ENCODE measurements at places on chromosomes 5 and 9. TPM values are rescaled to one million over a fixed set of nuclear protein-coding genes. Genes with fewer than 3 reads are reported as not detected.

GADD45G gene
- not detected for total RNA-seq

GTF3C5 gene
- 51.1 TPM for total RNA-seq

NRG2 gene
- total RNA-seq = 0.18 TPM

LHX6 gene
- total RNA-seq = under 0.01 TPM

UNC13B gene
- 14.3 TPM for total RNA-seq

MUSK gene
- total RNA-seq = under 0.01 TPM

DNA sequence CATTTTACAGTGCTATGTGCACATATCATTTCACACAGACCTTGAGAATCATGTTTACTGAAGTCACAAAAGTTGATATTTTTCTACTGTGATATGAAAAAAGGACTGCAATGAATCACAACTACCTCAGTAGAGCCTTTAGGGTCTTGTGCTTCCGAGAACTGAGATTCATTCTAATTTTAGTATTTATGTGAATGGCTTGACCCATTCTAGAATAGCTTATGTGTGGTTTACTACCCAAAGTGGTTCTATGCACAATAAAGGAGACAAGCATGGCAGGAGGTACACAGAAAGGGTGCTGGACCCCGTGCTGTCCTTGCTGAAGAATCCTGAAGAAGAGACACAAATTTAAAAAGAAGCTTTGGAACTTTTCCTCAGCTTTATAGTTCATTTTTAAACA is 28.2 kb downstream of the MEF2C start:
- no peaks in the 10 kb centered on the region for H3K36me3 ChIP-seq
- no peaks in the 10 kb centered on the region for H3K4me1 ChIP-seq
- no peak overlapping the region for H3K4me3 ChIP-seq
- no peak for DNase-seq

GRCh38 chr9:4106760-4107143 is 193.1 kb downstream of the GLIS3 start:
- H3K4me3 ChIP-seq = no peak overlapping the region
- H3K36me3 ChIP-seq = no peaks in the 10 kb centered on the region
- H3K4me1 ChIP-seq = peaks cover 15% of the 10 kb centered on the region
- DNase-seq = peak; percentile 58
- no peak overlapping the region for H3K27ac ChIP-seq

DNA sequence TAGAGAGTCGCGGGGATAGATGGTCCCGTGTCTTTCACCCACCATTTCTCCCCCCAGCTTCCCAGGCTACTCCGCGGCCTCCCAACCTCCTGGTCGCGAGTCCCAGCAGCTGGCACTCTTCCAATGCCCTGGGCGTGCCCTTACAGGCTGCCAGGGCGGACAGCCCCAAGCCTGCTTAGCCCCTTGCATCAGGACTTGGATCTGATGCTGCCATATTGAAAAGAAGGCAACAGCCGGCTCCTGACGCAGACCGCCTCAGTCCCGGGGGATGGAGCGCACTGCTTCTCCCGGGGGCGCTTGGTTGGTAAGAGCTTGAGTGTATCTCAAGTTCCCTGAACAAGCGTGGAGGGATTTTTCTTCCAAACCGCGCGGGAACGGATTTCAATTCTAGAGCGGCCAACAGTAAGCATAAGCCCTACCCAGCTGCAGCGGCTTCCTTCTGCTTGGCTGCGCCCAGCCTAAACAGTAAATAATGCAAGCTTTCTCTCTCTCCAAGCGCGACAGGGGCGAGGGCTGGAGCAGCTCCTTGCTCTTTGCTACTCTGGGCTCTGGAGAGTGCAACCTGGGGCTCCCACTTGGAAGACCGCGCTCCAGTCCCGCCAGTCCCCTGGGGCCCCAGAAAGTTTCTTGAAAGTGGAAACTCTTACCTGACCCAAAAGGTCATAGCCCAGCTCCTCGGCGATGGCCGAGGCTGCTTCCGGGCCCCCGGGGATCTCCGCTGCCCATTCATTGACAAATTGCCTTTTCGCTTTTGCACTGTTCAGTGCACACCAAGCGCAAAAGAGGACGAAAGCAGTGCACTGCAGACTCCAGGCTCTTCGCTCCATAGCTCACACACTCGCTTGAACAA is 607 bp downstream of the PCSK1 start:
- H3K27ac ChIP-seq = no peak overlapping the region
- no peaks in the 10 kb centered on the region for H3K36me3 ChIP-seq
- H3K4me1 ChIP-seq = no peaks in the 10 kb centered on the region
- no peak overlapping the region for H3K4me3 ChIP-seq
- DNase-seq = no peak

DNA sequence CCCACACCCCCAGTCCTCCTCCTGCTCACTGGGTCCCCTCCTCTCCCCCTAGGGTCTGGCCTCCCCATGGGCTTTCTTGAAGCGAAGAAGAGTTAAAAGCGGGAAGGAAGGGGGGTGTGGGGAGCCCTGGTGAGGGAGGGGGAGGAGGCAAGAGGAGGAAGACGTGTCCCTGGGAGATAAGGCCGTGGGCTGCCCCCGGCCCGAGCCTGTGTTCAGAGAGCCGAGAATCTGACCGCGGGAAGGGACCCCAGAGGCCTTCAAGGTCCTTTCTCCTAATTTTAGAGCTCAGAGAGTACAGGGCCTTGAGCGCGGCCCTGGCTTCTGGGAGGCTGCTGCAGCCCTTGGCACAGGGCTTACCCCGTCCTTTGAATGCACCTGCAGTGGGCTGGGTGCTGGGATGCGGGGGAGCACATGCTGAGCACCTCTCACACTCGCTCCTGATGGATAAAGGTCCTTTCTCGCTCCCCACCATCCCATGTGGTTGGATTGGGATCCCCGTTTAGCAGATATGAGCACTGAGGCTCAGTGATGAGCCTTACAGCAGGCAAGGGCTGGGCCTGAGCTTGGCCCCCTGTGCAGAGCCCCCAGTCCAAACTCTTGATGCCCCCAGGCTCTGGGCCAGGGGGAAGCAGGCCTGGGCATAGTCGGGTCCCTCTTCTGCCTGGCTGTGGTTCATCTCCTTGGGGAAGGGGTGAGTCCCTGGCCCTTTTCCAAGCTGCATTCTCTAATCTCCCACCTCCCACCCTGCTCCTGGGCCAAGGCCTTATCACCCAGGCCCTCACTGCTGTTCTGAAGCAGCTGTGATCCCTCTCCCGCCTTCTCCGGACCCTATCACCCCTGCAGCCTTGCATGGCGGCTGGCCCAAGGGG is 5.9 kb downstream of the GFI1B start:
- H3K27ac ChIP-seq = no peak overlapping the region
- no peaks in the 10 kb centered on the region for H3K4me1 ChIP-seq
- no peaks in the 10 kb centered on the region for H3K36me3 ChIP-seq
- no peak overlapping the region for H3K4me3 ChIP-seq

- no peaks in the 10 kb centered on the region for H3K27me3 ChIP-seq
- H3K4me1 ChIP-seq = no peaks in the 10 kb centered on the region
- DNase-seq = no peak
- no peak overlapping the region for H3K27ac ChIP-seq
Measured at GRCh38 chr9:84971571-84971970, 302.0 kb downstream of the NTRK2 start.

DNA sequence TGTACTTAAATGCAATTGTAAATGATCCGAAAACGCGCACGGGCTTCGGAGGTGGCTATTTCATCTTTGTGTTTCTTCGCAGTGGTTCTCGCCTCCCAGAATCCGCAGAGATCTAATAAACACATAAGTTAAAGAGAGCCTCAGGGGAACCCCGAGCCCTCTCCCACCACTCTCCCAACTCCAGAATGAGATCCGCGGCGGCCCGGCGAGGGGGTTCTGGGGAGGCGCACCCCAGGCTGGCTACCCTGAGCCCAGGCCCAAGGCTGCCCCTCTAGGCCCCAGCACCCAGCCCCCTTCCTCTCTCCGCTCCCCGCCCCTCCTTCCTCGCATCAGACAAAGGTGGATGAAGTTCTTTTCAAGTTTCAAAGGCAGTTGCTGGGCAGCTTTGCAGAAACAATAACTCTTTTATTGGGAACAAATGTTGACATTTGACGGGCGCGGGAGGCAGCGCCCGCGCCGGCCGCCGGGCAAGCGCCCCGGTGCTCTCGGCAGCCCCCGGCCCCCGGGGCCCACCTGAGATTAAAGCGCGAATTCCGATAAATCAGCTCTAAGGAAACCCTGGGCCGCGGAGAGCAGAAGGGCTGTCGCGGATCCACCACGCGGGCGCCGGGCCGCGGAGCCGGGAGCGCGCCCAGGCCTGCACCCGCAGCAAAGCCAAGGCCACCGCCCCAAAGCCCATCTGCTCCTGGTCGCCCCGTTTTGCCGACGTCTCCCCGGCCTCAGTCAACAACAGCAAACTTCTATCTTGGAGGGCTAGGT is 8.4 kb downstream of the IRX2 start:
- no peak overlapping the region for H3K27ac ChIP-seq
- DNase-seq = no peak
- H3K4me1 ChIP-seq = no peaks in the 10 kb centered on the region

GRCh38 chr9:75910731-75911130 is 20.3 kb downstream of the PCSK5 start:
- H3K4me1 ChIP-seq = no peaks in the 10 kb centered on the region
- H3K36me3 ChIP-seq = no peaks in the 10 kb centered on the region
- H3K4me3 ChIP-seq = no peak overlapping the region
- DNase-seq = no peak

DNA sequence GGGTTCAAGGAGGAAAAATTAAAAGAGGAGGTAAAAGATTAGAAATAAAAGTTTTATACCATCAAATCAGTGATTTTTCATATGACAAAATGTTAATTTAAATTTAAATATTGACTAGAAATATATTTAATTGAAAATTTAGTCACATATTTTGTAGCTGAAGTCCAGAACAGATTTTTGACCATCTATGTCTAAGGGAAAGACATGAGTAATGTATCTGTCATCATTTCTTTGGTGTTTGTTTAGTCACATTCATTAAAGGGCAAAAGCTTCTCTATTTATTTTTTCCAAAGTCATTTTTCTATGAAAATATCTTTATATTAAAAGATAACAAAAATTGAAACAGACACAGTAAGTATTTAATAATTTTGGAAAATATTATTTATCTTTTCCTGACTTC is 252.0 kb upstream of the ISL1 start:
- no peak for DNase-seq
- no peaks in the 10 kb centered on the region for H3K4me1 ChIP-seq
- H3K27me3 ChIP-seq = no peaks in the 10 kb centered on the region
- no peak overlapping the region for H3K4me3 ChIP-seq

DNA sequence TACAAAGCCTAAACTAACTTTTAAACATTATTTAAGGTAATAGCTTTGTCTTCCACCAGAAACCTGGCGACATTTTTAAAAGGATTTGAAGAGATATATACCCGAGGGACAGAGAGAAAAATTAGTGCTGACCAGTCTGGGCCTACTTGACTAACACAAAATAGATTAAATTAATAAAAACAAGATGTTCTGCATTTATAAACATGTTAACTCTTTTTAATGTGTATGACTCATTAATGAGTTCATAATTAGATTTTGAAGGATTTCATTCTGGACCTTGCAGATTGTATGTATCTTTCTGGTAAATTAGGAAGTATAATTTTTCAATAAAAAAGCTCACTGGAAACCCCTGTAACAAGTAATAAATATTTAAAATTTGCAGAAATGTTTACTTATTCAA is 459.1 kb upstream of the CDH9 start:
- no peak overlapping the region for H3K27ac ChIP-seq
- no peaks in the 10 kb centered on the region for H3K27me3 ChIP-seq
- DNase-seq = no peak
- H3K36me3 ChIP-seq = no peaks in the 10 kb centered on the region
- no peaks in the 10 kb centered on the region for H3K4me1 ChIP-seq

DNA sequence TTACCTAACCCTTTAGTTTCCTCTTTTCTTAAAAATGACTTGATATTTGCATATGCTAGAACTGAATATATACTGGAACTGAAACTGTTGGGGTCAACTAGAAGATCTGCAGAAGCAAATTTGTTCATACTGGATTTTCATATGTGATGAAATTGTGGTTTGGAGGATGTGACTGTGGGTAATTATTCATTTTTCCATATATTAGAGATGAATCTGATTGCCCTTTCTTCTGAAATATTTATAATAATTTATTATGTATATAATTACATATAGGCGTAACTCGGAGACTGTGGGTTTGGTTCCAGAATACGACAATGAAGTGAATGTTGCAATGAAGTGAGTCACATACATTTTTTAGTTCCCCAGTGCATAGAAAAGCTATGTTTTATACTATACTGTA is 149.1 kb downstream of the ATP10B start:
- no peak for DNase-seq
- H3K4me3 ChIP-seq = no peak overlapping the region
- H3K4me1 ChIP-seq = no peaks in the 10 kb centered on the region

GRCh38 chr9:121672986-121673385 is 21.6 kb downstream of the DAB2IP start:
- H3K36me3 ChIP-seq = no peaks in the 10 kb centered on the region
- H3K4me1 ChIP-seq = peaks cover 12% of the 10 kb centered on the region
- DNase-seq = no peak

DNA sequence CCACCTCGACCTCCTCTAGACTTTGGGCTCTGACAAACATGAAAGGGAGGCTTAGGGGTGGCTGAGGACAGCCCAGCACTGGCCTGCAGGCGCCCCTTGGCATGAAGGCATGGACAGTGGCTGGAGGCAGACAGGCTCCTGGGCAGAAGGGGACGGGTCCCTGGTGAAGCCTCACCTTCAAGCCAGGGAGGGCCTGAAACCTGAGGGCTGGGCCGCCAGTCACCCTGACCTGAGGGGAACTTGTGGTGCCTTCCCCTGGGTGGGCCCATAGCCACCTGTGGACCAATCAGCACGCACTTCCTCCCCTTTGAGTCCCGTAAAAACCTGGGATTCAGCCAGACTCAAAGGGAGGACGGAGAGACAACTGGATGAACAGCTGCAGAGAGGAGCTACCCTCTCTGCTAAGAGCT is 90.4 kb upstream of the PUM3 start:
- H3K36me3 ChIP-seq = no peaks in the 10 kb centered on the region
- no peaks in the 10 kb centered on the region for H3K27me3 ChIP-seq
- H3K4me1 ChIP-seq = no peaks in the 10 kb centered on the region
- H3K4me3 ChIP-seq = no peak overlapping the region

GRCh38 chr9:83410701-83411100 is 127.5 kb downstream of the FRMD3 start:
- no peaks in the 10 kb centered on the region for H3K4me1 ChIP-seq
- H3K27ac ChIP-seq = no peak overlapping the region
- DNase-seq = no peak
- H3K36me3 ChIP-seq = no peaks in the 10 kb centered on the region
- H3K27me3 ChIP-seq = no peaks in the 10 kb centered on the region

DNA sequence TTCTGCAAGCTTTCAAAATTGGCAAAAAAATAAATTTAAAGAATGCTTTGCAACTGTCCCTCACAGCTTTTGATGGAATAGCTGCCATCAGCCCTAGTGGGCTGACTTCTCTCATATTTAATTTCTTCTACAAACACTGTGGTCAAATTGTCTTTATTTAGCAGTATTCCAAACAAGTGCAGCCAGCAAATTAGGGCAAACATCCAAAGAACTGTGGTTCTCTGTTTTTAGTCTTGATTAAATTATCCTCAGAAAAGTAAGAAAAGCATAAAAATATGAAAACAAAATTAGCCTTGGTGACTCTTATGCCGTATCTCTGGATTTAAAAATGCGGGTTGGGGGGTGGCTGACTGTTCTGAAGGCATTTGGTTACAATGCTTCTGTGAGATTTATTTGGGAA is 95.8 kb upstream of the RETREG1 start:
- peaks cover 32% of the 10 kb centered on the region for H3K36me3 ChIP-seq
- no peaks in the 10 kb centered on the region for H3K27me3 ChIP-seq
- H3K4me3 ChIP-seq = no peak overlapping the region
- H3K4me1 ChIP-seq = peaks cover 10% of the 10 kb centered on the region
- peak; percentile 14 for DNase-seq

GRCh38 chr9:136853596-136854112 is 1.5 kb downstream of the MAMDC4 start:
- no peaks in the 10 kb centered on the region for H3K27me3 ChIP-seq
- no peak overlapping the region for H3K27ac ChIP-seq
- DNase-seq = no peak

- DNase-seq = no peak
- peaks cover 4% of the 10 kb centered on the region for H3K27me3 ChIP-seq
- no peaks in the 10 kb centered on the region for H3K36me3 ChIP-seq
- no peak overlapping the region for H3K4me3 ChIP-seq
- 0 out of 2 replicates have a peak, but pooled peaks cover 2% of the 10 kb centered on the region for H3K4me1 ChIP-seq
Measured at GRCh38 chr9:116933251-116933650, 246.1 kb downstream of the TRIM32 start.
